A172 (cell line): ENCODE measurements at places on chromosomes 12 and 14.
A peak's percentile ranks its signal among the peaks of the same experiment; 100 is the strongest.

GRCh38 chr14:90626550-90626949 is 189.7 kb downstream of the TTC7B start:
- no peak for DNase-seq

GRCh38 chr12:111886662-111887545 is 44.9 kb downstream of the MAPKAPK5 start:
- no peak for DNase-seq

DNA sequence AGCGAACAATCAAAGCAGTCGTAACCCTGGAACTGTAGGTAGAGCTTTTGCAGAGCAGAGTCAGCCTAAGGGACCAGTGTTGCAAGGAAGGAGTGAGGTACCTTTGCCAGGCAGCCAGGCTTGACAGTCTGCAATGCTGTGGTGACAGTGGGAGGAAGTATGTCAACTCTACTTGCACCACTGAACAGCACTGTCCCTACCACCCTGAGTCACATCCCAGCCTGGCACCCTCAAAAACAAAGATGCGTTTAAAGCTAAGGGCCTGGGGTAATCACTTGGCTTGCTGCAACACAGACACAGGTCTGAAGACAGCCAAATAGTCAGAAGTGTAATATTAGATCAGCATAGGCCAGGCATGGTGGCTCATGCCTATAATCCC is 141.9 kb downstream of the DPF3 start:
- no peak for DNase-seq

DNA sequence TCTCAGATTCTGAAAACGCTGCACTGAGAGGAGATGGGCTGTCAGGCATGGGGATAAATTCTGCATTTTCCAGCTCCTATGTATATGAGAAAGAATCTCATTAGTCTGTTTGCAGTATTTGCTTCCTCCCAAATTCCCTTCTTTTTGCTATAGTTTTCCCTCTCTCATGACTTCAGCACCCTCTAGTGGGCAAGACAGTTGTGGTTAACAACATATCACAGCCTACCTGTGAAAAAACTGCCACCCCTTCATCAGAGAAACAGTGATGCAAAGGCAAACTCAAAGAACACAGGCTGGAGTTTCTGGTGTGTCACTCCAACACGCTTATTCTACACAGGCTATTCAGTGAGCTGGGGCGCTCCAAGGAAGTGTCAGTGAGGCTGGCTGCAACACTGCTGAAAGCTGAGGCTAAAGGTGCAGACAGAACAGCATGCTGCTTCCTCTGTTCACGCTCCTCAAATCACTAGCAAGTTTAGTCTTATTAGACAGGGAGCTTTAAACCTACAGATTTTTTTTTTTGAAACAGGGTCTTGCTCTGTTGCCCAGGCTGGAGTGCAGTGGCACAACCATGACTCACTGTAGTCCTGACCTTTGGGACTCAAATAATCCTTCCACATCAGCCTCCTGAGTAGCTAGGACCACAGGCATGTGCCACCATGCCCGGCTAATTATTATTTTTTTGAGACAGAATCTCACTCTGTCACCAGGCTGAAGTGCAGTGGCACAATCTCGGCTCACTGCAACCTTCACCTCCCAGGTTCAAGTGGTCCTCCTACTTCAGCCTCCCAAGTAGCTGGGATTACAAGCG is 19.3 kb downstream of the ZC2HC1C start:
- DNase-seq: peak; percentile 44

DNA sequence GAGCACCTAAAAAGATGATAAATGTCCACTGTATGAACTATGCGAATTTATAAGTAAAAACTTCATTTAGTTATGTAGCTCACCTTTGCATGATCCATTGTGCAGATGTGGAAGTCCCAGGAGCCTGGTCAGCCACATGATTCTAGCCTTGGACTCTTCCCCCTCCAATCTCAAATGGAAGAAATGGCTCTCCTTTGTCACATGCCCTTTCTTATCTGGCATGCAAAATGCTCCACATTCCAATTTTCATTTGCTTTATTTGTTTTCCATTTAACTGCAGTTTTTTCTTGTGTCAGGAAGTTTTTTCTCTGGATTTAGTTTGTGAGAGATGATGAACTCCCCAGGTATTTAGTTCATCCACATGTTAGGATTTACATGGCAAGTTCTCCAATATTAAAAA is 73.8 kb downstream of the DYRK2 start:
- DNase-seq: no peak

DNA sequence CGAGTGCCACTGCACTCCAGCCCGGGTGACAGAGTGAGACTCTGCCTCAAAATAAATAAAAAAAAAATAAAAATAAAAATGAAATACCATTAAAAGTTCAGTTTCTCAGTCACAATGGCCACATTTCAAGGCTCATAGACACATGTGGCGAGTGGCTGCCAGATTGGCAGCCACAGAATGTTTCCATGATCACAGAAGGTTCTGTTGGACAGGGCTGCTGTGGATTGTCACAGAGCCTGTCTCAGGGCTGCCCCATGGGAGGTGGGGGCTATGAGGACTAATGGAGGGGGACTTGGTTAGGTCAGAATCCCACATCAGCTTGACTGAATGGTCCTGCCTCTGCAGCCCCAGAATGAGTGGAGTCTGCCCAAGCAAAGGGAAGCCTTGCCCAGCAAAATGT is 3.8 kb upstream of the PLA2G1B start:
- DNase-seq: no peak

- no peak for DNase-seq
These were observed 720 bp upstream of the SLC22A17 start for GRCh38 chr14:23353433-23353780.

- DNase-seq: peak; percentile 65
These were observed 1.2 kb upstream of the NEMF start for GRCh38 chr14:49853572-49854375.

- DNase-seq: no peak
These were observed 230.1 kb downstream of the FOXN3 start for GRCh38 chr14:89186856-89187376.

DNA sequence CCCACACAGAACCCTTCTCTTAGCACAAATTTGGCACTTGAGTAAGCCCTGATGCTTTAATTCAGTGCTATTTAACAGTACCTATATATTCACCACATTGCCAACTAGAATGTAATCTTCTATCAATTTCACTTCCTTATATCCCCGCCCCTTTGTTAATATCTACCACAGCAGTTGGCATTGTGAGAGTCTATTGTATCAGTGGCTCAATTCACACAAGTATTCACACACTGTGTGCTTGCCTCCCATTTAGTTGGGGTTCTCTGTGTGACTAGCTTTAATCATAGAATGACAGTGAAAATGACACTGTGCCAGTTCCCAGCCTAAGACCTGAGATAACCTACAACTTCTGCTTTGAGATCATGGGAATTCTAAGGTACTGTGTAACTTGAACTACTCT is 103.1 kb downstream of the SEC23A start:
- DNase-seq: no peak

DNA sequence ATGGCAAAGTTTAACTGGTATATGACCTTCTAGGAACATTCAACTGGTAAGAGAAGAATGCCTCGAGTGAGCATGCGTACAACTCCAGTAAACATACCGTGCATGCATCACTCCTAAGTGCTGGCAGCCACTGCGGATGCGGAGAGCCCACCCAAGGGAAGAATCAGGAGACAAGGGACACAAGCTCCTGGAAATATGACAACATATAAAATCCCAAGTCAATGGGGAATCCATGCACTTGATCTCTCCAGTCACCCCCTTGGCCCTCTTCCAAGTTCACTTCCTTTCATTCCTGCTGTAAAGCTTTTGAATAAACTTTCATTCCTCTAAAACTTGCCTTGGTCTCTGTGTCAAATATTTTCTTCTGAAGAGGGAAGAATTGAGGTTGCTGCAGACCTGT is 168.7 kb upstream of the TMCC3 start:
- no peak for DNase-seq

DNA sequence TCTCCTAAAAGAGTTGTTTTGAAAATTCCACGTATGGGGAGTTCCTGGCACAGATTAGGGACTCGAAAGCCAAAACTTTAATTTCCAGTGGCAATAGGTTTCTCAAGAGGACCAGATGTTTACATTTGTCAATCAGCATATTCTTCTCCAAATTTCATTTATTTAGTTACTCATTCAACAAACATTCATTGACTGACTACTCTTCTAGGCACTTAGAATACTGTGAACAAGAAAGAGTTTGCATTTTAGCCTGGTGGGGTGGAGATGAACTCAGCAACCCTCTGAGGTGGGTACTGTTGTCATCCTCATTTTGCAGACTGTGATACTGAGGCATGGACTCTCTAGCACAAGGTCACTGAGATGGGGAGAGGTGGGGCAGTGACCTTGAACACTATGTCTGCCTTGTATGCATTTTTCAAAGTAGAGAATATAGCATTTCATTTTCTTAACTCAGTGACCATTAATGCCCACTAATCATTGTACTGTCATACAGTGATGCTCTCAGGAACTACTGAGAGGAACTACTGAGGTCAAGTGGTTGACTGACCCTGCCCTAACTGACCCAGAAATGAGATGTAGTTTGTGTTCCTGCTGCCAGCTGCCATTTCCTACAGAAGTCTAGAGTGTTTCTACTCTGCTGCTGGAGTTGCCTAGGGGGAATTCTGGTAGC is 2.2 kb downstream of the L3HYPDH start:
- peak; percentile 4 for DNase-seq

- no peak for DNase-seq
These were observed 25.8 kb upstream of the PLXNC1 start for GRCh38 chr12:94122591-94122990.

- no peak for DNase-seq
These were observed 89.1 kb downstream of the C12orf75 start for GRCh38 chr12:105419606-105420005.

- DNase-seq: no peak
These were observed 144.6 kb downstream of the ITPR2 start for GRCh38 chr12:26688344-26688904.

- DNase-seq: peak; percentile 53
These were observed 204.1 kb downstream of the CACNA1C start for GRCh38 chr12:2256915-2257314.

DNA sequence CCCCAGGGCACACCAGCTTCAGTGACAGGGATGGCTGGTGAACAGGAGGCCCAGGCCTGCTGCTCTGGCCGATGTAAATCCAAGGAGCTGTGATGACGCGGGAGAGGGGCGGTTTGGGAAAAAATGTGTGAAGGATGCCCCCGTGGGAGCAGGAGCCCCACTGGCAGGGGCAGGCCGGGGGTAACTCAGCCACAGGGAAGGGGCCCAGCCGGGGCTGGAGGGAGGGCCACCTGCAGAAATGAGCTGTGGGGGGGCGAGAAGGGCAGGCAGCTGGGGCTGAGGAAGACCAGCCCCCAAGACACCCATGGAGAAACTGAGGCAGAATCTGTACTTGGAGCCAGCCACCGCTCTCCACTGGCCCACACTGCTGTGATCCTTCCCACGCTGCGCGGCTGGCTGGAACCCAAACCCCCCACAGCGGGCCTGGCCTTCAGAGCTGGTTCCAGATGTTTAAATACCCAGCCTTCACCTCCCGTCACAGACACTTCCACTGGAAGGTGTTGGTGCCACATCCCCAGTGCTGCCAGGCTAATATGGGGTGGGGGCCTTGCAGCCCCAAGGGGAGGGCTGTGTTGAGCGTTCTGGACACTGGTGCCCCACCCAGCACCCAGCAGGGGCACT is 28.5 kb upstream of the ANKRD9 start:
- no peak for DNase-seq

- no peak for DNase-seq
These were observed 15.3 kb upstream of the NUDT14 start for GRCh38 chr14:105196265-105196960.

DNA sequence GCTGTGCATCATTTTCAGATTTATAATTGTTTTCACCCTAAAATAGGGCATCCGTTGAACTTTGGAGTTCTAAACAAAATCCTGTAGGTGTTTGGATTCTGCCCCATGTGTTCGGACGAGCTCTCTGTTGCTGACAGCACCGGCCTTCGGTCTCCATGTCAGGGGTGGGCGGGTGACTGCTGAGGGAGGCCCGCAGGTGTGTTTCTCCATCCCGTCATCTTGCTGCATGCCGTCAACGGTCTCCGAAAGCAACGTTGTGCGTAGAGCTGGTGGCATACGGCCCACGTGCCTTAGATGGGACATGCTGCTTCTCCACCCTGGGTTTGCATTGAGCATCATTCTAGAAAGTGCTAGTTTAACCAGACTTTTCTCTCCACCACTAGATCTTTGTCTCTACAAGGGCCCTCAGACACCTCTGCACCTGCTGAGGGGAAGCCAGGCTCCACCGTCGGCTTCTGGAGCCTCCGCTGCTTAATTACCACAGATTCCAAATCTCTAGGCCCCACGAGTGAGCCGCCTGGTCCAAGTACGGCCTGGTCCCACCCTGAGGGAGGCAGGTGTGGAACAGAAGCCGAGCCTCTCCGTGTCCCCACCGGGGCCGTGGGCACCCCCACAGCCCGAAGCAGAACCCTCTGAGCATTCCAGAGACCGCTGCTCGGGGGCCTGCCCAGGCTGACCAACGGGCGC is 15.7 kb upstream of the AMN start:
- no peak for DNase-seq

DNA sequence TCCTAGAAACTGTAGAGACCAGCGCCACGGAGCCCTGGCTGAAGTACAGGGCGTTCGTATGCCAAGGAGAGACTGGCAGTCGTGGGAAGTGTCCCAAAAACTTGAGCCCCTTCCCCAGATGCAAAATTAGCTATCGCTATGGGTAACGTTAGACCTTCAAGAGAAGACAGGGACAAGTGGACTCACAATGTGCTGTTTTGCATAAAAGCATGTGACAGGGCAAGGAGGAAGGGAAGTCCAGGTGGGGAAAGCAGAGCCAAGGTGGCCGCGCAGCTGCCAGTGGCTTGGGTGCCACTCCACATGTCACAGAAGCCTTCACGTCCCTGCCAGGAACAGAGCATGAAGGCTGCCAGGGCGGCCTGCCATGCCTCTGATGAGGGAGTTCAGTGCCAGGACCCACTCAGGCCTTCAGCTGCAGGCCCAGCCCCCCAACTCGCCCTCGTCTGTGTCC is 61.2 kb upstream of the DYNC1H1 start:
- DNase-seq: no peak

DNA sequence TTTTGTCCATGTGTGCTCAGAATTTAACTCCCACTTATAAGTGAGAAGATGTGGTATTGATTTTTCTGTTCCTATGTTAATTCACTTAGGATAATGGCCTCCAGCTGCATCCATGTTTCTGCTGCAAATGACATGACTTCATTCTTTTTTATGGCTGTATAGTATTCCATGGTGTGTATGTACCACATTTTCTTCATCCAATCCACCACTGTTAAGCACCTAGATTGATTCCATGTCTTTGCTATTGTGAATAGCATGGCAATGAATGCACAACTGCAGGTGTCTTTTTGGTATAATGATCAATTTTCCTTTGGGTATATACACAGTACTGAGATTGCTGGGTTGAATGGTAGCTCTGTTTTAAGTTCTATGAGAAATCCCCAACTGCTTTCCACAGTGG is 657.7 kb downstream of the ETNK1 start:
- no peak for DNase-seq

- DNase-seq: no peak
These were observed 55.4 kb upstream of the RNU6-8 start for GRCh38 chr14:32258336-32258993.

- no peak for DNase-seq
These were observed 250.0 kb upstream of the E2F7 start for GRCh38 chr12:77315407-77315806.

DNA sequence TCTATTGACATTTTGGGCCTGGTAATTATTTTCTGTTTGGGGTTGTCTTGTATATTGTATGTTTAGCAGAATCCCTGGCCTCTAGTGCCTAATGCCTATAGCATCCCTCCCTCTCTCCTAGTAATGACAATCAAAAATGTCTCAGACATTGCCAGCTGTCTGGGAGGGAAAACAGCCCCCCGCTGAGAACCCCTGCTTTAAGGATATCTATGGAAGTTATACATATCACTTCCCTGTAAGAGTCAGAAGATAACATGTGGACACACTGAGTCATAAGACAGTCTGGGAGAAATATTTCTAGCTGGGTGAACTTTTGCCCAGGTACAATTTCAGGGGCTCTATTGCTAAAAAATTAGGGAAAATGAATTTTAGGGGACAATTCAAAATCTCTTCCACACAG is 255.0 kb downstream of the PAWR start:
- DNase-seq: no peak
